T-helper 1 cell (primary cell): ENCODE measurements at places on chromosomes 3 and 15.

DNA sequence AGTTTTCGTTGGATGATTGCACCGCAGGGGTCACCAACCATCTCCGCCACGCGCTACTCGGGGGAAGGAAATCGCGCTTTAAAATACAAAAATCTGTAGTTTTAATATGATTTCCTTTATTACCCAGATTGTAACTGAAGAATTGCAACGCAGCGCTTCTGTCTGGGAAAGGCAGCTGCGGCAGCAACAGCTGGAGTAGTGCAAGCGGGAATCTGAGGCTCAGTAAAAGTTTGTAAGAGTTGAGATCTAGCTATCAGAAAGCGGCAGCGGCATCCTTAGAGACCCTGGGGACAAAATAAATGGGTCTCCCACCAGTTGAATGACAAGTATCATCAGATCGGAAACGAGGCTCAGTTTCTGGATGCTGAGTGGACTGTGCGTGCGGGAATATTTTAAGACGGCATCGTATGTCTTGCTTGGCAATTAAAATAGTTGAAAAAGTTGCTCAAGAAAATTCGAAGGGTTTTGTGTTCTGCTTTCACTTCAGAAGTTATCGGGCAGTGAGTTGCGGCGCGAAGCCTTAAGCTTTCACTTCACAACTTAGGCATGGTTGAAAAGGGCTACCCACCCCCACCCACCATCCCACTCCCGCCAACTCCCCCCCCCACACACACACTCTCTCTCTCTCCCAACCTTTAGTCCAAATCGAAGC is 2.7 kb downstream of the MECOM start:
- no peak for DNase-seq

DNA sequence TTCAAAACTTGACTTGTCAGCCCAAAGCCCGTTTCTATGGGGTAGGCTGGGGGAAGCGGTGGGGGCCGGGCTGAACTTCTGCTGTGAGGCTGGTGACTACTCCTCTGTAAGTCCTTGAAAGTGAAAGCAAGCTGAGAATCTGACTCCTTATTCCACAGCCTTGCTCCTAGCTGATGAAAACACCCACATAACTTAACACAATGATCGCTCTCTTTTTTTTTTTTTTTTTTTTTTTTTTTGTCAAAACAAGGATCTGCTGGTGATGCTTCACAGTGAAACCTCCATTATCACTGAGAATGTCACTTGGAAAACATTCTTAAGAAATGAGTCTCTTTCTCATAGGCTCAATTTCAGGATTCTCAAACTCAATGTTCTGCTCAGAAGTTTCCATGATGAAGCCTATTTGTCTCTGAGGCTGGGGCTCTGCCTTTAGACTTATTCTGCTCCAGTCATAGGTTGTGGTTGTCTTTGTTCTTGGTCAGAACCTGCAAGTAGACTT is 31.4 kb upstream of the TKT start:
- DNase-seq, result no peak

DNA sequence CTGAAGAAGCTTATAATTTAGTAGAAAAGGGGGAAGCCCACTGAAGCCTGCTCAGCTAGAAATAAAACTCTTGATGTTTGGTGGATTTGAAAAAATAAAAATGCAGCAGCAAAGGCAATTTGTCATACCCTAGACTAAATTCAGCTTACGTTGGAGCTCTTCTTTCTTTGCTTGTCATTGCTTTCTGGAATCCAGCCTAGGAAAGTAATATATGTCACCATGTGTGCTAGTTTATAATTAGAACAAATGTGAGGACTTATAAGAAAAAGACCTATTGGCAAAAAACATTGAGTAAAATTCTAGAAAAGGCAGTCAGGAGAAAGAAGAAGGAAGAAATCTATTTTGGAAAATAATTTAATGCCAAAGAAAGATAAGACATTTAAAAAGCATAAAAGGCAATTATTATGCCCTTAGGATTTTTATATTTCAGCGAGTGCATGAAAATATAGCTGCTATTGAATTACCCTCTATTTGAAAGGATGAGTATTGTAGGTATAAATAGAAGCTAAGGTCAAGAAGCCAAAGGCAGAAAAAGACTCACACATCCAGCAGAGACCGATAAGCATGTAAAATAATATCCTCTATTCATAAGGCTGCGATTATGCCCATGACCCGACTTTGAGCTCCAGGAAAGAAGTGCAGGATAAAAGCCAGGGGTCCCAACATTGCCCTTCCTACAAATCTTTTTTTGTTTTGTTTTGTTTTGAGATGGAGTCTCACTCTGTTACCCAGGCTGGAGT is 10.6 kb upstream of the BTBD1 start:
- no peak for DNase-seq

DNA sequence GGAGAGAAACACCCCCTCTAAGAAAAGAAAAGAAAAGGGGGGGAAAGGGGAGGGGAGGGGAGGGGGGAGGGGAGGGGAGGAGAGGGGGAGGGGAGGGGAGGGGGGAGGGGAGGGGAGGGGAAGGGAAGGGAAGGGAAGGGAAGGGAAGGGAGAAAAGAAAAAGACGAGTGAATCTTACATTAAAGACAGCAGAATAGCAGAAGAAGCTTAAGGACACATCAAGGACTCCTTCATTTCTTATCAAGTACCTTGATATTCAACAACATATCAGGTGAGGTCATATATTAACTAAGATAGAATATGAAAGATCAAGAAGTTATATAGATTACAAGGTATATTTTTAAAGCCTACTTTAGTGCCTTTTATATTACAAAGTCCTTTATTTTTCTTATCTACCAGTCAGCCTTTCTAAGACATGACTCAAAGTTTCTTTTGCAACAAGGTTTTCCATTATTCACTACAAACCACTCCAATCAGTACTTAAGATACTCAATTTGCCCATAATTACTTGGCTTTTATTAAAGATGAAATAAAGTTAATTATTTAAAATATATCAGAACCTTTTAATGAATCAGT is 17.7 kb upstream of the AADAC start:
- no peak for DNase-seq

DNA sequence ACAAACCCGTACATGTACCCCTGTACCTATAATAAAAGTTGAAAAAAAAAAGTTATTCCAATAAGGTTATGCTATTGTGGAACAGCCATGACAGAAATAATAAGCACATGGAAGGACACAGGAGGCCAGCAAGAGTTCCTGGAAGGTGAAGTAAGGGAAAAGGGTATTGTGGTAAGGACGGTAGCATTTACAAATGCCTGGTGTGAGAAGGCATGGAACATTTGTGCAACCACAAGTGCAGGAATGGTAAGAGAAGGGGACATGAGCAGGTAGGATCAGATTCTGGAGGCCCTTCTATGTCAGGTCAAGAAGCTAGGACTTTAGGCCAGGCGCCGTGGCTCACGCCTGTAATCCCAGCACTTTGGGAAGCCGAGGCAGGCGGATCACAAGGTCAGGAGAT is 82.5 kb downstream of the PPP2R3A start:
- DNase-seq, result no peak

GRCh38 chr15:66456211-66456610 is 41.4 kb downstream of the SNAPC5 start:
- no peak for DNase-seq

GRCh38 chr15:90002428-90002844 is 1.3 kb downstream of the ZNF710 start:
- peak; percentile 16 for DNase-seq

DNA sequence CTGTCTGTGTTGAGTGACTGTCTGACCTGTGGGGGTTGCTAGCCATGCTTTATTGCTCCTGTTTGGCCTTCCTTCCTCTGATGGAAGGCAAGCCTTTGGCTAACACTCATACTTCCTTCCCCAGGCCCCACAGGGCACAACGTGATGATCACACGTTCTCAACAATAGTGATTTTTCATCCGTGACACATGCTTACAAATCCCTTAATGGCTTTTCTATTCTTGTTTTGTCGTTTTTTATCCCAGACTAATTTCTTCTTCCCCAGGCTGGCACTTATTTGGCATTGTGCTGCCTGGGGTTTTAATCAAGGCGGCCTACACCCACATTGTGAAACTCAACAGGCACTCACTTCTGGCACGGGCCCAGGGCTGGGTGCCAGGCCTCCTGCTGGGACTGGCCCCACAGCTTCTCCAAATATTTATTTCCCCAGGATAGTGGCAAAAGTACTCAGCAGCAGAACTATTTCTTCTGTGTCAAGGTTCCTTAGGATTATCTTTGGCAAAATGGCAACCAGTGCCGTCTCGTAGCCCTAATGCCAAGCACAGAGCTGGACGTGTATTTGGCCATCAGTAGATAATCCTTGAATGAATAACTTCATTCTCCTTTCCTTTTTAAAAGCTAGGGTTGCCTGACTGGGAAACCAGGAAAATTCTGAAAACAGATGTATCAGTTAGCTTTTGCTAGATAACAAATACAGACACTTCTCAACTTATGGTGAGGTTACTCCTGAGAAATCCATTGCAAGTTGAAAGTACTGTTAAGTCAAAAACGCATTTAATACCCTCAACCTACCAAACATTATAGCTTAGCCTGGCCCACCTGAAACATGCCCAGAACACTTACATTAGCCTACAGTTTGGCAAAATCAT is 30.6 kb downstream of the CMTM7 start:
- DNase-seq, result no peak

GRCh38 chr3:45055411-45056143 is 29.5 kb downstream of the CLEC3B start:
- DNase-seq, result no peak

DNA sequence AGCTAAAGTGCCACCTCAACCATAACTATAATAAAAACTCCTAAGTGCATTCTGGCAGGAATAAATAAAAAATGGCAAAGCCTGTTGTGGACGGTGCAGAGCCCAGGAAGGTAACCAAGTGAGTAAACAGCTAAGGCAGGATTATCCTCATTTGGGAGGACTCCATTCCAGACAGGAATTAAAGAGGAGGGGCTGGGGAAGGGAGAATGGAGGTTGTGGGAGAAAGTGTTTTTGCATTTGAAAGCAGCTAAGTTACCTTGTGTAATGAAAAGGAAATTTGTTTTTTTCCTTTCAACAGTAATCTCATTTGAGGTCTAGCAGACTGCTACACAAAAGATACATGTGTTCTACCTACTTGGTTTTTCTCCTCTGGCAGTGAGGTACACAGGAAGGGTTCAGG is 248.5 kb downstream of the TIGIT start:
- no peak for DNase-seq

DNA sequence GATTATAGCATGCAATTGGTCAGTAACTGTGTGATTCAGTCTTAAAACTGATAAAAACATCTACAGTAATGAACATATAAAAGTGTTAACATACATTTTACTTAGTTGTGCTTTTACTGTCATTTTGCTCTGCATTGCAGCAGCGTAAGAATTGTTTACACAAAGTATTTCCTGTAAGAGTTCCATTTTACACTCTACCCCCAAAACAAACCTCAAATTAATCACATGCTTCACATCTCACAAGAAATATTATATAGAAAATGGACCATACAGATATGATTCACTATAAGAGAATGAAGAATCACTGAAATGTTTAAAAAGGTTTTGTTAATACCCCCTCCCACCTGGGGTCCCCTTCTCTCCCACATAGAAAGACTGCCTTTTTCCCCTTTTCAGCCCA is 225.9 kb upstream of the LRRN1 start:
- DNase-seq, result no peak

- no peak for DNase-seq
Observed at GRCh38 chr3:39705351-39705900, 104.0 kb upstream of the MYRIP start.

DNA sequence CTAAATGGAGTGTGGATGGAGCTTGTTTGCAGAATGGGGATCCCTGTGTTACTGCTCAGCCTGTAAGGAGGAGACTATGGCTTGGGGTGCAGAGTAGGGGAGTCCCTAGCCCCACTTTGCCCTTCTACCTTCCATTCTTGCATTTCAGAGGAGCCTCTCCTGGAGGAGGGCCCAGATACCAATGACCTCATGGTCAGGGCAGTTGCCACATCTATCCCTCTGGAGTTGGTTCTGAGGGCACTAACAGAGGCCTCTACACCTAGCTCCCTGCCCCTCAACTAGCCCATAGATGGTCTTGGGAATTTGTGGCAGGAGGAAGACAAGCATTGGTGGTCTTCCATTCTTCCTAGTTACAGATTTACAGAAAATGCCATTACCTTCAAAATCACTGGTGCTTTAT is 6.1 kb downstream of the SKOR1 start:
- DNase-seq, result no peak

DNA sequence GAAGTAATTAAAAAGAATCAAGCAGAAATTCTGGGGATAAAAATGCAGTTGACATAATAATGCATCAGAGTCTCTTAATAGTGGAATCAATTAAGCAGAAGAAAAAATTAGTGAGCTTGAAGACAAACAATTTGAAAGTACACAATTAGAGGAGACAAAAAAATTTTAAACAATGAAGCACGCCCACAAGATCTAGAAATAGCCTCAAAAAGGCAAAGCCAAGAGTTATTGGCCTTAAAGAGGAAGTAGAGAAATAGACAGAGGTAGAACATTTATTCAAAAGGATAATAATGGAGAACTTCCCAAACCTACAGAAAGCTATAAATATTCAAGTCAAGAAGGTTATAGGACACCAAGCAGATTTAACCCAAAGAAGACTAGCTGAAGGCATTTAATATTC is 113.3 kb downstream of the TBC1D2B start:
- DNase-seq, result no peak

DNA sequence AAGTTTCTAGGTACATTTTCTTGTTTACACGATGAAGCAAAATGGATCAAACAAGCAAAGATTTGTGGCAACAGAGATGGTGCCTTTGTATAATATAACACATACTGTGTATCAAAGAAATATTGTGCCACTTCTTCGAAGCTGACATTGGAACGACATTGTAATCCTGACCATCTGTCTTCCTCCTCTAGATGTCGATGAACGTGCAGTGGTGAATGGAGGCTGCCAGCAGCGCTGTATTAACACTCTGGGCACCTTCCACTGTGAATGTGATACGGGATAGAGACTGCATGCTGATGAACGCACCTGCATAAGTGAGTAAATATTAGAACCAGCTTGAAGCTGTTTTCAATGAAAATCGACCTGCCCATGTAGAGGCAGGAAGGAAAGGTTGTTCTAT is 613.3 kb upstream of the GOLIM4 start:
- DNase-seq, result no peak

- no peak for DNase-seq
Observed at GRCh38 chr15:80732167-80732566, 37.1 kb downstream of the ABHD17C start.

DNA sequence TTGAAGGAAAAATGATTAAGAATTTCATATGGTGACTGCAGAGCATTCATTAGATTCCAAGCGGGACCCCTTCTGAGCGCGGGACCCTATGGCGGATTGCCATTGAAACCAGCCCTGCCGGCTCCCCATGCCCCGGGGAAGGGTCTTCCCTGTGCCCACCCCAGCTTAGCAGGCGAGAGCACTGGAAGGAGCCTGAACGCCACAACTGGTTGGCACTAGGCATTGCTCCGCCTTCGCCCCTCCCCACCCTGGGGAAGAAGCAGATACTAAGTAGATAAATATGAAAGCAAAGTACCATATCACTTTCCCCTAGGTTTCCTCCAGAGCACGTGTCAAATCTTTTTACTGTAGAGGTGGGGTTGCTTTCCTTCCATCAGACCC is 70.7 kb downstream of the CYP19A1 start:
- no peak for DNase-seq

- DNase-seq, result no peak
Observed at GRCh38 chr15:68888419-68888818, 41.9 kb upstream of the SPESP1 start.
